Fibroblast of skin of right quadriceps (primary cell): ENCODE measurements at places on chromosomes 12 and 14.

GRCh38 chr14:101474563-101475455 is 86.5 kb upstream of the DIO3 start:
- no peak for DNase-seq

DNA sequence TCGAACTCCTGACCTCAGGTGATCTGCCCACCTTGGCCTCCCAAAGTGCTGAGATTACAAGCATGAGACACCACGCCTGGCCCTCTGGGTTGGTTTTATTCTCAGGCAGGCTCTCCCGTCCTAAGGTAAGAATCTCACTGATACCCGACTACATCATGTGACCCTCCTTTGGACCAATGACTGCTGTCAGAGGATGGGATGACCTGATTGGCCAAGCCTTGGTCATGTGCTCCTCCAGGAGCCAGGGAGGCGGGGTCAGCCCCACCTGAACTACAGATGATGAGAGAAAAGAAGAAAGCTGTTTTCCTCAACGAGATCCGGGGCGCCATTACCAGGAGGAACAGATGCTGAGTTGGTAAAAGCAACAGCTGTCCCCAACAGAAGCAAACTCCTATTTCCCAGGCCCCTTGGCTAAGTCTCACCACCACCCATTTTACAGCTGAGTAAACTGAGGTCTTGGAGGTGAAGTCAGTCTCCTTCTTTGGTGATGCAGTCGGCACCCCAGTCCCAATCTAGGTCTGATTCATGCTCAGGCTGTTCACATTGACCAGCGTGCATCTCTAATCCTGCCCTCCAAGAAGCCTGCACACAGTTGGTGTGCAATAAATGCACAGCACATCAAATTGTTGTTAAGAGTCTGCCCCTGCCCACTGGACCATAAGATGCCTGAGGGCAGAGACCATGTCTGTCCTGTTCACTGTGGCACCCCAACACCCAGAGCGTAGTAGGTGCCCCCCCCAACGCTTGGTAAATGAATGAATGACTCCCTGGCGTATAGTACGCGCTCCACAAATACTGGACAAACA is 118.8 kb downstream of the SCARB1 start:
- no peak for DNase-seq

- DNase-seq: no peak
Measured at GRCh38 chr12:106193394-106194215, 54.2 kb downstream of the CKAP4 start.

- no peak for DNase-seq
Measured at GRCh38 chr14:20460458-20461224, 593 bp downstream of the PIP4P1 start.

DNA sequence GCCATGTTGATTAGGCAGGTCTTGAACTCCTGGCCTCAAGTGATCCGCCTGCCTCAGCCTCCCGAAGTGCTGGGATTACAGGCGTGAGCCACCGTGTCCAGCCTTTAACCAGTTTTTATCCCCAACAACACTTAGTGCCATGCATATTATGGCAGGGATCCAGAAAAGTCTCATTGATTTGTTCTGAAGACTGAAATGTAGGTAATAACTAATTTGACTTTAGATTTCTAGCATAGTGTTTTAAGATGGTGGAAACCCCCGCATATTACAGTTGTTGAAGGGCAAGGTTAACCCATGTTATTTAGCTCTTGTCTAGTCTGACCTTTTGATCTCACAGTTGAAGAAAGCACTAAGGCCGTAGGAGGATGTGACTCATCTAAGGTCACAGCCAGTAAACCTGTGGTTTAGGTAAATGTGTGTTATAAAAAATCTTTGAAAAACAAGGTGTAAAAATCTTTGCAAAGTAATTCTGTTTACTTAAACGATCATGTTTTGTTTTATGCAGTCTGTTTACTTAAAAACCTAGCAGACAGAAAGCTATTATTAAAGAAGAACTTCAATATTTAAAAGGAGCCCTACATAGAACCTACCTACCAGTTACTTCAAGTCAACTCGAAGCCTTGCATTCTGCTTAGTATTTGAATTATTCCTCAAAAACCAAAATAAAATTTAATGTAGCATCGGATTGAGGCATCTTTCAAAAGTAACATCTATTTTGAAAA is 24.8 kb downstream of the BICDL1 start:
- DNase-seq: no peak

- DNase-seq: no peak
Measured at GRCh38 chr12:100716945-100717732, 77.4 kb upstream of the ANO4 start.

DNA sequence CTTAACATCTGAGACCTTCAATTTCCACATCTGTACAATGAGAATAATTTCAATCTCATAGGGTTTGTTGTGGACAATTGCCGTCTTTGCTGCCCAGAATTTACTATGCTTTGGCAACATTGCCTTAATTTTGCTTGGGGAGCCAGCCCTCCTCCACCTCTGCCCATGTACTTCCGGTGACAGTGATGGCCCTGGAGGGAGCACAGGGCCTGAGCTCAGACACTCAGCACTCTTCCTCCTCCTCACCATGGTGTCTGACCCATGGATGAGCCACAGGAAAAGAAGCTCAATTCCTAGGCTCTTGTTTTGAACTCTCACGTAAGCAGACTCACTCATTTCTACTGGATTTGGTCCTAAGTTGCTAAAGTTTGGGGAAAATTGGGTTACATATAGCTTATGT is 58.2 kb downstream of the TBC1D30 start:
- DNase-seq: no peak

GRCh38 chr12:31009976-31010375 is 63.7 kb upstream of the DDX11 start:
- no peak for DNase-seq

DNA sequence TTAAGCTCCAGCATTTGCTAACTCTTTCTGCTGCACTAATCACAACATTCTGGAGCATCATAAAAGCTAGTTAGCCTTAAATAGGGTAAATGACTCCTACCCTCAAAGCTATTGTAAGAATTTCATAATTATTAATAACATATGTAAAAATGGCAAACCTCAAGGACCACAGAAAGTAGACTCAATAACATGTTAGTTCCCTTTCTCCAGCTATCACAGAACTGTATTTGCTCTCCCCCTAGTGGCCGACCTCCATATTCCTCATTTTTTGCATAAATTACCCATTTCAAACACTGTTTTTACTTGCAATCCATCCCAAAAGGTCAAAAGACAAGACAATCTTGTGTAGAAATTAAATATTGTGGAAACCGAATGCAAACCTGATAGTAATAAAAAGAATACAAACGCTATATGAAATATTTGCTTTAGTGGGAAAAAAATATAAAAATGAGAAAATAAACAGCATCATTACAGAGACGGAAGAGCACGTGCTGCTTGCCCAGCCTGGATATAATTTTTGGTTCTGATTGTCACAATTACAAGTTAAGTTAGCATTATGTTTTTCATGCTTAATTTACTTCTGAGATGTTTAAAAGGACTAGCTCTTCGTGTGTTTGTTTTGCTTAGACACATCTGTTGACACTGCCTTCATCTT is 97.9 kb downstream of the RERGL start:
- peak; percentile 66 for DNase-seq

DNA sequence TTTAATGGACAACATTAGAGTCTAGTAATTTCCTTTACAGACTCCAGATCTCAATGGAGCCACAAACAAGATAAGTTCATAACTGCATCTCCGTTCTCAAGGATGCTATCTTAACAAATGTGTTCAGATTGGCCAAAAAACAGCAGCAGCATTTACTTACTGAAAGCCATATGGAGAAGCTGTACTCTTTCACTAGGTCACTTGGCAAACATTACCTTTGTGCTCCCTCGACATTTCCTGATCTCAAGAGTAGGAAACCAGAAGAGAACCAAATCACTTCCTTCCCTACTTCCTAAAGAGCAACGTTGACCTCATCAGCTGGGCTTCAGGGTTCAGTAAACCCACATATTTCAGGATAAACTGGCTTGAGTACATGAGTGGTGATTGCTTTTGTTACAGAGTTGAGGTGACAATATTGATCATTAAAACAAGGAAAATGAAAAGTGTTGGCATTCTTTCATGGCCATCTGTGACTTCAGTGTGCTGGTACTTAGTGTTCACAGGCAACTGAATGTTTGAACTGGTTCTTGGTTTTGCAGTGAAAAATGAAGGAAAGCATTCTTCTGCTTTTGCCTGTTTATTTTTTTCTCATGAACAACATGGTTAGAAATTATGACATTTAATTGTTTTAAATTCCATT is 449.6 kb downstream of the TMEM117 start:
- DNase-seq: no peak

DNA sequence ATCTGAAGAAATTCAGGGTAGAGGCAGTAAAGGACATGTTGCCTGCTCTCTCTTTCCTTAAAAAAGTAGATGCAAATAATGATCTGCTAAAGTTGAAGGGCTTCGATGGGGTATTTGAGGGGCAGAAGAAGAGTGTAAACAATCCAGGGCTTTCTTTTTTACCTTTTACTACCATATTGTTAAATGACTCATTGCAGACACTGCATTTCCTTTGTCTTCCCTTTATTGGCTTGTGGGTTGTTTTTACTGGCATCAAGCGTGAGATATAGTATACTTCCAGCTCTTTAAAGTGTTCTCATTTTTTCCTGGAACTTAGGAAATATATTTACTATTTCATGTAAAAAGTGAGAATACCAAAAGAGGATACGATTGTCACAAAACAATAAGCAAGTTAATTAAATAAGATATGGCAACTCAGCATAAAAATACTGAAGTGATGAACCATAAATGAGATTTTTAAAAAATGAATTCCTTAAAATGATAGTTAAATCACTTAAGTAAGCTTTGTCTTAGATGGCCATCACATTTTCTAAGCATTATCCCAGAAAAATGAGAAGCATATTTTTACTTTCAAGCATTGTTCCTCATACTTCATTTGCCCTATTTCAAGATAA is 72.3 kb upstream of the KRAS start:
- DNase-seq: peak; percentile 46

DNA sequence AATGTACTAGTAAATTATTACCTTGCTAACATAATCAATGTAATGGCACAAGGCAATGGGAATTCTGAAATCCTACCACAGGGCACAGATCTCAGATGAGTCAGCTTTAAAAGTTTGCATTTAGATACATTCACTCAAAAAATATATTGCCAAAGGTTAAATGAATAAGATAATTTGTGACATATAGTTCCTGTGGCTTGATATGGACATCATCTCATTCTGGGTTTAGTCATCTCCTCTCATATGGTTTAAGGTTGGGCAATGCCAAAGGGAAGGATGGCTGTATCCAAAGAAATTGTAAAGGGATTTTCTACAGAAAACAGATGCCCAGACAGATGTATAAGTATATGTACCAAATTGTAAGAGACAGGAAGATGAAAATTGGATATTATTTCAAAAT is 1065.0 kb downstream of the LRFN5 start:
- DNase-seq: no peak

GRCh38 chr12:57469296-57470164 is 9.9 kb downstream of the GLI1 start:
- DNase-seq: no peak

- DNase-seq: no peak
Measured at GRCh38 chr14:72605921-72606220, 288.0 kb downstream of the DPF3 start.

- DNase-seq: no peak
Measured at GRCh38 chr12:122385171-122386016, 37.1 kb downstream of the CLIP1 start.

- DNase-seq: peak; percentile 57
Measured at GRCh38 chr14:45249856-45250575, 3.0 kb downstream of the MIS18BP1 start.

DNA sequence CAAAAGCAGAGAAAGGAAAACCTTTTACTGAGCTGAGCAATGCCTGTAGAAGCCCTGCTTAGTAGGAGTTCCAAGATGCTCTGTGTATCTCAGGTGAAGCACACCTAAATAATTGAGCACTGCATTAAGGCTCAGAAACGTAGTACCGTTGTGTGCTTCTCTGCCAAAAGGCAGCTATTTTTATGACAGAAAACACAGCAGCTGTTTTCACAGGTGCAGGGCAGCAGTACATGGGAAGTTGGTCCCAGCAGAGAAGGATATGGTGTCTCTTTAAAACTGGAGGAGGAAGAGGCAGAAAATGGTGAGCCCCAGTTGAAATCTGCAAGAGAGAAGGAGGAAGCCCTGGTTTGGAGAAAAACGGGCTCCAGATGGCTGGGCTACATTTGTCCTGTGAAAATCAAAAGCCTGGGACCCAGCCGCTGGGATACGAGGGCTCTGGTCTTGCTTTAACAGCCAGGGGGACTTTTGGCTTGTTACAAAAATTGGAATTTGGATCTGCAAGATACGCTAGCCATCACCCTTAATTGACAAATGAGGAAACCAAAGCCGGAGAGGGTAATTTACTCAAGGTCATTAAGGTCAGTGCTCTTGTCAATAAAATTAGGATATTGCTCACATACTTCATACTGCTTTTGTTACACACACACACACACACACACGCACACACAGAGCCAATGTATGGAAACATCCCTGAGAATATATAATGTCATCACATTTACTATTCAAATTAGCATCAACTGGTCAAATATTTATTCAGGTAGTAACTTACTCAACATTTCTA is 27.3 kb downstream of the SPRING1 start:
- DNase-seq: no peak

- peak; percentile 78 for DNase-seq
Measured at GRCh38 chr12:54439521-54440255, 20.6 kb upstream of the ITGA5 start.

DNA sequence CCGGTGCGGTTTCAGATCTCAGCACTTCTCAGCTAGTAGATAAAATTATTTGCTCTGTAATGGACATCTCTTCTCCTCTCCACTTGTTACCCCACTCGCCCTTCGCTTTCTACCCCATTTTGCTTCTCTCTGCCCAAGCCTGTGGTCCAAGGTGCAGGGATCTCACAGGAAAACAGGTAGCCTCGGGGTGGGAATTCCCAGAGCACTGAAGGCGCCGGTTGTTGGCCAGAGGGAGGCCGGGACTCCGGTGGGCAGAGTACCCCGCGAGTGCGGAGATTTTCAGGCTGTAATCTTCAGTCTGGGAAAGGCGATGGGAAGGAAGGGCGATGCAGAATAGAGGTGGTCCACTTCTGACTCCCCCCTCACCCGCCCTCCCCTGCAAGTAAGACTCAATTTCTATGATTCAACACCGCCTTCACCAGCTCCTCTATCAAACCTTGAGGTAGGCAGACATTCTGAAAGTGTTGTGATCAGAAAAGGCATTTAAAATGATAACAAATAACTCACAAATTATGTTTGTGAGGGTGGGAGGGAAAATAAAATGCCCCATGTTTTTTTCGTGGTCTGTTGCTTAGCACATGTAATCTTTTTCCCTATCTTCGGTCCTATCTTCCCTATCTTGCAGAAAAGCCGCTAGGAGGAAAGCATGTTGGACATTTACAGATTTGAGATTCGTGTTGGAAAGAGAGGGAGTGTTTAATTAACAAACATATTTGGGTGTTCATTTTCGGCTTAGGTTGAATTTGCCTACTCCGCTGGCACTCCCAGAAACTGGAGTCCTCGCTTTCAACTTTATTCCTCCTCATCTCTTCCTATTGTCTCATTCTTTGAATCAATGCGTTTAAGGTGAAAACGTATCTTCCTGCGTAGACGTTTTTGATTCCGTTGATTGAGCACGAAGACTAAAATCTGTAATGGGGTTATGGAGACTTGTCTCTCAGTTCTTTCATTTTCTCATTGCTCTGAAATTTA is 8.5 kb downstream of the FOXG1 start:
- no peak for DNase-seq
